ENCODE measurements at places on chromosomes 12 and 14.
A peak's percentile ranks its signal among the peaks of the same experiment; 100 is the strongest.

DNA sequence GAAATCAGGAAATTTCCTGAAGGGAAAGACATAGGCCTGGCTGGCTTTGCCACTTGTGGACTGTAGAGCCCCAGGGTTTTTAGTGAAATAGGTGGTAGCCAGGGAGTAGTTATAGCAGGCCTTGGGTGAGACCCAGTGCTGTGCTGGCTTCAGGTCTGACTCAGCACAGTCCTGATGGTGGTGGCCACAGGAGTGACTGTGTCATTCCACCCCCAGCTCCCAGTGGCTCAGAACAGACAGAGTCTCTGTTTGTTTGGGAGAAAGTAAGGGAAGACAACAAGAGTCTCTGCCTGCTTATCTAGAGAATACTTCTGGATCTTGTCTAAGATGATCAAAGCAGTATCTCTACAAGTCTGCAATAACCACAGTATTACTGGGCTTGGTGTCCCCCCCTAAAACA lies 27.5 kb upstream of the OR6J1 start:
- DNase-seq: peak; percentile 22

DNA sequence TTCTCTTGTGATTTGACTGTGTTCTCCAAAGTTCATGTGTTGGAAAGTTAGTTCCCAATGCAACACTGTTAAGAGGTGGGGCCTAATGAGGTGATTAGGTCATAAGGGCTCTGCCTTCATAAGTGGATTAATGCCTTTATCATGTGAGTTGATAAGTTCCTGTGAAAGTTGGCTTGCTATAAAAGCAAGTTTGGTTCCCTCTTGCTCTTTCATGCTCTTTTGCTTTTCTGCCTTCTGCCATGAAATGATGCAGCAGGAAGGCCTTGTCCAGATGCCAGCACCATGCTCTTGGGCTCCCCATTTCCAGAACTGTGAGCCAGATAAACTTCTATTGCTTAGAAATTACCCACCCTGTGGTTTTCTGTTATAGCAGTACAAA lies 41.9 kb downstream of the SLC16A7 start:
- no peak for DNase-seq

DNA sequence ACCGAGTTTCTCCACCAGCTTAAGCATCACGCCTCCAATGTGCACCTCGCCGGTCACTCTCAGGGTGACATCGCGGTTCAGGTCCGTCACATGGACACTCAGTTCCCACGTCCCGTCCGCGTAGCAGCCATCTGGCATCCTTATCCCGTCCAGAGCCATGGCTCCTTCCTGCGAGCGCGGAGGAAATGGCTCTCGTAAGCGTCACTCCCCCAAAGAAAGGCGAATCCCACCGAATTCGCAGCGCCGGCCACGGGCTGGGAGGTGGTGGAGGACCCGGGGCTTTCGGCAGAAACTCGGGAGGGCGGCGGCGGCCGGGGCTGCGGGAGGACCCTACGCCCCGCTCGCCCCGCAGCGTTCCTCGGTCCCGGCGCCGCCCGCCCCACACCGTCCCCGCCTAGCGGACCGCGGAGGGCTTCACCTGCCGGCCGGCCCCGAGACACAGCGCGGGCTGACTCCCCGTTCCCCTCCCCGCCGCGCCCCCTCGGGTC lies 396 bp downstream of the FERMT2 start:
- DNase-seq: no peak

DNA sequence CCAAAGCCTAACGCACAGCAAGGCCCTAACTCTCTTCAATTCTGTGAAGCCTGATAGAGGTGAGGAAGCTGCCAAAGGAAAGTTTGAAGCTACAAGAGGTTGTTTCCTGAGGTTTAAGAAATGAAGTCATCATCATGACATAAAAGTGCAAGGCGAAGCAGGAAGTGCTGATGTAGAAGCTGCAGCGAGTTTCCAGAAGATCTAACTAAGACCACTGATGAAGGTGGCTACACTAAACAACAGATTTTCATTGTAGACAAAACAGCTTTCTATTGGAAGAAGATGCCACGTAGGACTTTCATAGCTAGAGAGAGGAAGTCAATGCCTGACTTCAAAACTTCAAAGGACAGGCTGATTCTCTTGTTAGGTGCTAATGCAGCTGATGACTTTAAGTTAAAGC lies 385.6 kb upstream of the OR4E1 start:
- no peak for DNase-seq

DNA sequence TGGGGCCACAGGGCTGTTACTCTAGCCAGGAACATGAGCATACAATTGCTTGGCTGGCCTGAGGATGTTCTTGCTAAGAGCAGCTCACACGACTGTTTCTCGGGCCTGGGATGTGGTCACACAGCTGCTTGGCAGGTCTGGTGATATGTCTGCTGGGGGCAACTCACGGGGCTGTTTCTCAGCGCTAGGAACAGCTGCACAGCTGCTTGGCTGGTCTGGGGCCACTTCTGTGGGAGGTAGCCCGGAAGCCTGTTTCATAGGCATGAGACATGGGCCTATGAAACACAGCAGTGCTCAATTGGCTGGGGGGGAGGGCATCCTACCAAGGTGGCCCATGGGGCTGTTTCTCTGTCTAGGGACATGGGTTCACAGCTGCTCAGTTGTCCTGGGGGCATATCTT lies 73.4 kb upstream of the DDHD1 start:
- DNase-seq: no peak

- peak; percentile 85 for DNase-seq
Measured at GRCh38 chr12:52531566-52532300, 11.5 kb upstream of the KRT5 start.

- DNase-seq: no peak
Measured at GRCh38 chr14:84017495-84017894, 1512.4 kb upstream of the FLRT2 start.

- no peak for DNase-seq
Measured at GRCh38 chr12:31346267-31346666, 20.3 kb upstream of the SINHCAF start.

- DNase-seq: peak; percentile 76
Measured at GRCh38 chr14:60184146-60184904, 19.1 kb upstream of the DHRS7 start.

DNA sequence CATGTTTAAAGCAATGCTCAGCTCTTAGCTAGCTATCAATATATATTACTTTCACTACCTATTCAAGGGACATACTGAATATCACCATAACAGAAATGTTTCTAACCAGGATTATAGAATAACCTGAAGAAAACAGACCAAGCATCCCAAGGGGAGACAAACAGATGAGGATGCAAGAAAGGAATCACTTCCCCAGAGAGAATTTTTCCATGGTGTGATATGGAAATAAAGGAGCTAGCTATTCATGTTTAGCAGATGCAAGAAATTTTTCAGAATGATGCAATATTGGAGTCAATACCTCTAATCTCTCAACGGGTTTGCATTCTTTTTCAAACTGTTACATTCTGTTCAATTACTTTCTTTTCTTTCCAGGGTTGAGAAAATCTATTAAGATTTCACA lies 538.9 kb upstream of the FLRT2 start:
- DNase-seq: no peak

- DNase-seq: no peak
Measured at GRCh38 chr12:1527789-1528188, 66.6 kb downstream of the FBXL14 start.

- DNase-seq: no peak
Measured at GRCh38 chr12:54014377-54015017, 5.7 kb downstream of the HOXC8 start.

DNA sequence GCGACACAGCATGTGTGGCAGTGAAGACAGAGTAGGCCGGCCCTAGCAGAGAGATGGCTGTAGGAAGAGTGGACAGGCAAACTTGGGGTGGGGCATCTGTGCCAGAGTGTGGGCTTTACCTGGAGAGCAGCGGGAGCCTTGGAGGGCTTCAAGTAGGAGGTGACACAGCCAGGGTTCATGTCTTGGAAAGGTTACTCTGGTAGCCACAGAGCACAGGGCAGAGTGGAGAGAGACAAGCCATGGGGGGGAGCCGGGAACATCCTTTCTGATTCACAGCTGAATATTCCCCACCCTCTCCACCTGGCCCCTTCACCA lies 53.5 kb upstream of the DIO3 start:
- no peak for DNase-seq

DNA sequence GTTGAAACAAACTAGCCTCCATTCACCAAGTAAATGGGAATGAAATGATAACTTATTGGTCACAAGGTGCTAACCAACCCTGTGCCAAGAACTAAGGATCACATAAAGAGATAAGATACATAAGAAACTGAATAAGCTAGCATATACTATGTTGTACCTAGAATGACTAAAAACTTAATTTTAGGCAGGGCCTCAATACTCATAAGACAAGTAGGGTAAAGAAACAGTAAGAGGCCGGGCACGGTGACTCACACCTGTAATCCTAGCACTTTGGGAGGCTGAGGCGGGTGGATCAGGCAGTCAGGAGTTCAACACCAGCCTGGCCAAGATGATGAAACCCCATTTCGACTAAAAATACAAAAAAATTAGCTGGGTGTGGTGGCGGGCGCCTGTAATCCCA lies 17.7 kb downstream of the GDF11 start:
- DNase-seq: no peak

DNA sequence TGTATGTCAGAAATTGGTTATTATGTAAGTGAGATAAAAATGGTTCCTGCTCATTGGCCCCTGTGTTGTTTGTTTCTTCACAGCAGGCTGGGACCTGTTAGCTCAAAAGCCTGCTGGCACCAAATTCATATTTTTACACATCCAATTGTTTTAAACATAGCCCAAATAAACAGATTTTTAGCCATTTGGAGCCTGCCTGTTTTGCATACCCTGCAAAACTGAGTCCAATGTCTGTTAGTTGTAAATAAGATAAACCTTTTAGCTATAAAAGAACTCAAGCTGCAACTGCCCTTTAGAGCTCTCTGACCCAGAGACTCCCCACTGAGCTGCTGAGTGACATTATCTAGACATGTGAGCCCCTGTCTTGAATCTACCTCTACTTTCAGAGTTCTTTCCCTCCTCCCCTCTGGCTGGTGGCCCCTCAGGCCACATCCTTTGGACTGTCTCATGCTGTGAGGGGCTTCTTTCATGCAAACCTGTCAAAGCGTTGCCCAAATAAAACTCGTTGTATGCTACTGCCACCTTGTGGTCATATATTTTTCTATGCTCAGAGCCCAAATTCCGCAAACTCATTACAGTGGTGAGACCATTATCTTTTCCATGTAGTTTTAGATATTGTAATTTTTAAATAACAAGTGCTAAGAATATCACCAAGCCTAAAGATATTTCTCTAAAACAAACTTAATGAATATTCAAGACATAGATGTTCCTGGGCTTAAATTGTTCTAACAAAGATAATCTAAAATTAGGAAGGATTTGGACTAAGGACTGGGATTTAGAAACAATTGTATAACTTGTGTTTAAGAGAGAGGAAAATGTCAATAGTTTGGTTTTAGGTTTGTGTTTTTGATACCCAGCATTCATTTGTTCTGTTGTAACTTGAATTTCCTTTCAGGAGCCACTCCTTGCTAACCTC lies 337.9 kb downstream of the AACS start:
- DNase-seq: peak; percentile 34

GRCh38 chr14:91237219-91237618 lies 7.3 kb downstream of the GPR68 start:
- peak; percentile 25 for DNase-seq

DNA sequence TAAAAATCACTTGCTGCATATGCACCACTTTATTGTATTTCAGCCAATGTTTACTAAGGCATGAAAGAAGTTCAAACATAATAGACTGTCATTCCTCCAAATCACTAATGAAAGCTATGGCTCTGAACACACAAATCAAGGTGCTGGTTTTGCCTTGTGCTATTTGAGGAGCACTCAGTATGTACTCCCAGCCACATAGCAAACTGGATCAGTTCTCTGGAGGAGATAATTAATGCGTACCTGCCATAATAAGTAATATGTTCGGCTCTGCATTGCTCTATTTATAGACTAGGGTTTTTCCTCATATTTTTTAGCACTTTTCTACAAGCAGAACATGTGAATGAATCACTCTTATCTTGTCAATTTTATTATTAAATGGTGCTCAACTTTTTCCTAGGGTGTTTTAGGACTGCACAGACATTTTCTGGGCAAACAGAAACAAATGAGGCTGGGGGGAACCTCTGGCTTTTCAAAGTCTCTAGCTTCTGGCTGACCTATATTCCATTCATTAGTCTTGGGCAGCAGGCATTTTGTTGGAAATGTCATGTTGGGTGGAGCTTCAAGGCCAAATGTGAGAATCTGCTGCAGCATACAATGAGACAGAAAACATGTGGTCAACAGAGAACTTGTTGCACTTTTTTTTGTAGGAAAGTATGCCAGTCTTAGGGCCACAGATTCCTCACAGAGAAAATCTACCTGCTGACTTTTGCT lies 88.4 kb downstream of the GRIP1 start:
- no peak for DNase-seq

- no peak for DNase-seq
Measured at GRCh38 chr12:129613314-129613713, 290.5 kb downstream of the TMEM132D start.

DNA sequence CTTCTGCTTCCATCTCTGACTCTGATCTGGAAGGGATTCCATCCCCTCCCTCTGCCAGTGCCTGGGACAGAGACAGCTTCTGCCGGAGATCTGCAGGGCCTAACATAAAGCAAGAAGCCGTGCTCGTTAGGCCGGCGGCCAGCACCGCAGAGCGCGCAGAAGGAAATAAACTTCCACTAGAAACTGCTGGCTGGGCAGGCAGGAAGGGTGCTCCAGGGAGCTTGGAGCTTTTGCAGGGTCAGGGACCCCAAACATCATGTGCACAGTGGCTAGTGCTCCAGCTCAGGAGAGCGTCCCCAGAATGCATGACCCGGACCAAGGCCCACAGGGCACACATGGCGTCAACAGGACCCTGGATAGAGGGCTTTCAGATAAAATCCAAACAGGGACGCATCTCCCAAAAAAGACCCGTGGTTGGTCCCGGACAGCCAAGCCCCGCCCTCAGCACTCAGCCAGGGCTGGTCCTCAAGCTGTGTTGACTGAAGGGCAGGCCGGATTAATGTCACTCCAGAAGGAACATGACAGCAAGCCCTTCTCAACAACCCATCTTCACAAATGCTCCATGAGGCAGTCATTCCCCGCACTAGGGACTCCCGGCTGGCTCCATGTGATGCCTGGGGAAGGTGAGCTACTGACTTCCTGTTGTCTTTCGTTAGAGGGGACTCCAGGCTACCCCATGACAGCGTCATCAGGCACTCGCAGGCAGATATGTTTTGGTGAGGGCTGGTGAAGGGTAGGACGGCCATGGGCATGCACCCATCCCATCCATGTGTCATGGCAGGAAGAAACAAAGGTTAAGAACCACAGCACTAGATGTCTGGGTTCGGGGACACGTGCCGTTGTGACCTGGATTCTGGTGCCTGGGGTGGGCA lies 121.5 kb downstream of the CALM1 start:
- DNase-seq: no peak

GRCh38 chr14:24741871-24742270 lies 107.9 kb upstream of the GZMB start:
- no peak for DNase-seq

All from inflammatory macrophage treated with lipopolysaccharide for 4 hours (primary cell).